ENCODE measurements at places on chromosomes 7 and 10.

DNA sequence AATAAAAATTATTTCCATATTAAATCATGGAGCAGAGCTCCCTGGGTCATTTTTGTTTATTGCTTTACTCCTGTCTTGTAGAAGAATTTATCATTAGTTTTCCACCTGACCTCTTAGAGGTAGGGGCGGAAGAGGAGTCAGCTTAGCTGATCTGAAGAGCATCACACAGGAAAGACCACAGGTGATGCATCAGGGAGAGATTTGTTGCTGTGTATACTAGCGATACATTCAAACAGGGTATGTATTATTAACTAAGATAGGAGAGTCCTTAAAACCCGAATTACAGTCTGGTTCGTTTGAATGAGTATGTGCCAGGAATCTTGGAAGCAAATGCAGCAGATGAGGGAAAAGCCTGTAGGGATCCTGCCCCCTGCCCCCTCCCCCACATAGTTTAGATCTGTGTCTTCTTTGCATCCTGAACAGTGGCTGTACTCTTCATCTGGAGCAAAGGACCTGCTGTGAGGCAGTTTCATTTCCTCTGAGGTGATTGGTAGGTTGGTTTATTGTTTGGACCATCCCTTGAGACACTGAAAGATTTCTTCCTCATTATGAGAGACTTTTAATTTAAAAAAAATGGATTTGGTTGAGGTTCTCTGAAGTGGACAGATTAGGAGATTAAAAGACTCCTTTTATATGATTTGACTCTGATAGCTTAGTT is 177.0 kb downstream of the SND1 start:
- DNase-seq = no peak

DNA sequence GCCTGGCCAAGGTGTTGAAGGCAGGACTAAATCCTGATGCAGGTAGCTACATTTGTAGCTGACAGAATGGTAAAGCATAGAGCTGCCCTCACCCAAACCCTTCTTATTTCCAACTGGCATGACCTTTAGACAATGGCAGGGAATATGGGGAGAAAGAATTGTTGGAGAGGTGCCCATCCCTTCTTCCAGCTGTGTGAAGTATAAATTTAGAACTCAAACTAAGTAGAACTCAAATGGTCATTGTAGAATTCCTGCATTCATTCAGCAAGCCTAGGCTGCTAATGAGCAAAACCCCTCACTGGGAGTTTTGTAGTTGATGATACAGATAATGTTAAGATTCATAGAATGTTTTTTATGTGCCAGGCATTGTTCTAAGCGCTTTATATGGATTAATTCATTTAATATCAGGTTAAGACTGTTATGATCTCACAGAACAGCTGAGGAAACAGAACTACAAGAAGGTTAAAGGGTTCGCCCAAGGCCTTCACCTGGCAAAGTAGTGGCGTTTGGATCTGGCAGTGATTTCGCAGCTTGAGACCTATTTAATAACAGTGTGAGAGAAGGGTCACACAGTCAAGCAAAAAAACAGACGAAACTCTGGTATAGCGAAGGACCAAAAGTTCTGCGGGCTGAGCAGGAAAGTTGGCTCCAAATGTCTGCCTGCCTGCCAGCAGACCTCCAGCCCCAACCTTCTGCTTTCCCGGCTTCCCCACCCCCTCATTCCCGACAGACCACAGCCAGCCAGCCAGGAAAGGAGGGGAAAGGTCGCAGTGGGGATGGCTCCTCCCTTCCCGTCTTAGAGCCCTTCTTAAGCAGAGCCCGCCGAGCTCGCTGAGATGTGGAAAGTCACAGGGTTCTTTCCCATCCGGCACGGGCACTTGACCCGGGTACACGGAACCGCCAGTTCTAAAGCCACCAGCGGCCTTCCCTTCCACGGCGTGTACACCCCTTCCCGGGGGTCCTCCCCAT is 1.6 kb upstream of the HILPDA start:
- peak; percentile 67 for DNase-seq

GRCh38 chr10:132560241-132560731 is 22.7 kb downstream of the INPP5A start:
- DNase-seq = no peak

DNA sequence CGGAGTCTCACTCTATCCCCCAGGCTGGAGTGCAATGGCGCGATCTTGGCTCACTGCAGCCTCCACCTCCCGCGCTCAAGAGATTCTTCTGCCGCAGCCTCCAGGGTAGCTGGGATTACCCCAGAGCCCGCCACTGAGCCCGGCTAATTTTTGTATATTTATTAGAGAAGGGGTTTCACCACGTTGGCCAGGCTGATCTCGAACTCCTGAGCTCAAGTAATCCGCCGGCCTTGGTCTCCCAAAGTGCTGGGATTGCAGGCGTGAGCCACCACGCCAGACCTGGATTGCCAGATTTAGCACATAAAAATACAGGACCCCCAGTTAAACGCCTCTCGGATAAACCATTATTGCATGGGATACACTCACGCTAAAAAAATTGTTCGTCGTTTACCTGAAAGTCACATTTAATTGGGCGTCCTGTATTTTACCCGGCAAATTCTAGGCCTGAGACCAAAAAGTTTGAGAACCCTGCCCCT is 375 bp upstream of the GATAD1 start:
- no peak for DNase-seq

DNA sequence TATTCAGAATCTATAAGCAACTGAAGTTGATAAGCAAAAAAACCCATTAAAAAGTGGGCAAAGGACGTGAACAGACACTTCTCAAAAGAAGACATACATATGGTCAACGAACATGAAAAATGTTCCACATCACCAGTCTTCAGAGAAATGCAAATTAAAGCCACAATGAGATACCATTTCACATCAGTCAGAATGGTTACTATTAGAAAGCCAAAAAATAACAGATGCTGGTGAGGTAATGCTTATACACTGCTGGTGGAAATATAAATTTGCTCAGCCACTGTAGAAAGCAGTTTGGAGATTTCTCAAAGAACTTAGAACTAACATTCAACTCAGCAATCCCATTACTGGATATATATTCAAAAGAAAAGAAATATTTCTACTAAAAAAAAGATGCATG is 332.8 kb upstream of the PLXDC2 start:
- DNase-seq = no peak

DNA sequence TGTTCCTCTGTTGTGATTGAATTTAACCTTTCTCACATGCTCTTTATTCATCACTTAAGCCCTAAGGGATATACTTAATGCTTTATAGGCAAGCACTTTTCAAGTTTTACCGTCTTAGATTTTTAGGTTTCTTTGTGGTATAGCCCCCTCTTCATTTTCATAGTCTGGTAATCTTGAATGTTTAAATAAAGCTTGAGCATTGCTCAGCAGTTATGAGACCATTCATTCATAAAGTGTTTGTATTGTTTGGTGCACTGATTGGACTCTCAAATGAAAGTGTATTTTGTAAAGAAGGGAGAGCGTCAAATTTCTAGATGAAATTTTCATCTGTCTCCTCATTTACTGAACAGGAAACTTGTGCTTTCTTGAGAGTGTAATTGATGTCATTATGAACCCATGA is 25.2 kb downstream of the TASOR2 start:
- DNase-seq = no peak

DNA sequence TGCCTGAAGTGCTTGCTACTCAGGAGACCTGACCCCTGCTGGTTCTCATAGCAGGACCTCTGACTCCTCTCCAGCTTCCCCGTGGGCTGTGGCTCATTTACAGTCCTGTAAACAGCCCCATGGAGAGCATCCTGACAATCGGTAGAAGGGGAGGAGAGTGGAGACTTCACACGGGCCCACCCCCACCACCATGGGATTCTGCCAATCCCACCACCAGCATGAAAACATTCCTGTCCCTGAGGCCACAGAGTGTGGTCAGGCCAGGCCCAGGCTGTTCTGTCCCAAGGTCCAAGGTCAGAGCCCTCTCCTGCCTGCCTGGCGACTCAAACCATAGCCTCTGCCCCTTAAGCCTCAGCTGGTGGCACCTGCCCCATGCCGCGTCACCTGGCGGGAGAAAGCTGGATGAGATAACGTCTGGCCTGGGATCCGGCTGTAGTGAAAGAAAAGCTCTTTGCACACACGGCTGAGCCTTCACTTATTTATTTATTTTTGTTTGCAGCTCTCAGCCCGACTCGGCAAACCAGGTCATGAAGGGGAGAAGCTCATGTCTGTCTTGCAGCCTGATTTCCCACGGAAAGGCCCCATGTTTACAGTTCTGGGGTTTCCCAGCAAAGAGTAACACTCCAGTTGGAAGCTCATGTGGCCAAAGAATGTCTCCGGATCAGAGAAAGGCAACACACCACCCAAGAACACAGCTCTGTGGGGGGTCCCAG is 293.6 kb upstream of the ZMIZ1 start:
- peak; percentile 31 for DNase-seq

DNA sequence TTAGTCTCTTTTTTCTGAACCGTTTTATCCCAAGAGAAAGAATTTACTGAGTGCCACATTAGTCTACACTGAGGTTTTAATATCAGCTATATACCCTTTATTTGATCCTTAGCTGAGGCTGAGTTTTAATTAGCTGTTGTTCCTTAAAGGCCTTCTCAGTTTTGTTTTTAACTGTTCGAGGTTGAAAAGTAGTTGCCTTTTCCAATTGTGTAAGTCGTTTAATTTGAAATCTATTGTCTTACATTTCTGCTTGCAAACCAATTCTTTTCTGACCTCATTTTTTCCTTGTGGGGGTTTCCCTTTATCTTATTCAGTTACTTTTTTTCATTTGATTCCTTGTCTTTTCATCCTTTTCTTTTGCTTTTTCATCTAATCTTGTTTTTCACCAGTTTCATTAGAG is 30.8 kb downstream of the UMAD1 start:
- no peak for DNase-seq

GRCh38 chr10:132848291-132848701 is 62.3 kb upstream of the NKX6-2 start:
- DNase-seq = peak; percentile 38

DNA sequence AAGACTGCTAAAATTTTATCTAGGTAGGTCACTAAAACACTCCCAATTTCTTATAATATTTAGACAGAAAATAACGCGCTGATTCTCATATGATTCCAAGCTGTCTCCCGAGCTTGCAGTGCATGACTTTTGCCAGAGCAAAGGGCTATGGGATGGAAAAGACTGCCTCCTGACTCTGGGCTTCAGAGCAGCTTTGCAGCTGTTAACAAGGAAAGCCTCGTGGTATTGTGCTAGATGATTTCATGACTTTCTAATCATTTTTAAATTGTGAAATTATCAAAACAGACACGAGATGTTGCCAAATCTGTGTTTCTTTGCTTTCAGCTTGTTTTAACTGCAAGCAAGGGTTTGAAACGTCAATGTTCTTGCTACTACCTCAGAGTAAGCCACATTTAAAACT is 238.3 kb downstream of the AGMO start:
- DNase-seq = no peak

DNA sequence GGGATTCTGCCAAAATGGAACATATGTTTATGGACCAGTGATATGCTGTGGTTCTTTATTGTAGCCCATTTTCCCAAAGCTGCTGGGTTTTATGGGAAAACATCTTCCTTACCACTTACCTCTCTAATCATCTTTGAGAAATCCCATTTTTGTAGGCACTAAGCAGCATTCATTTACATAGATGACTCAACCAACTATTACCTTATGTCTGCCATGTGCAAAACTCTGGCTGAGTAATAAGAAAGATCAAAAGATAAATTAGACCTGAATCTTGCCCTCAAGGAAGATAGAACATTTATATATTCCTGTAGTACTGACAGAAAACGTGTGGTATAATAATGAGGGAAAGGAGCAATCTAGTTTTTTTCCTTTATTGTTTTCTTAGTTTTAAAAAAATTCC is 24.3 kb downstream of the CBLL1 start:
- DNase-seq = no peak

DNA sequence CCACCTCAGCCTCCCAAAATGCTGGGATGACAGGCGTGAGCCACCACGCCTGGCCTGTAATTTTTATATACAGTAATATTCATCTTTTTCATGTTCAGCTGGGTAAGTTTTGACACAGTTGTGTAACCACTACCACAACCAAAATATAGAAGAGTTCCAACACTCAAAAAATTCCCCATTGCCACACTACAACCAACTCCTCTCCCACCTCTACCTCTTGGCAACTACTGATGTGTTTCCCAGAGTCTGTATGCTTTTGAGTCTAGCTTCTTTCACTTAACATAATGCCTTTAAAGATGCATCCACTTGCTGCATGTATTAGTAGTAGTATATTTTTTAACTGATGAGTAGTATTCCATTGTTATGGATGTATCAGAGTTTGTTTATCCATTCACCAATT is 90.7 kb downstream of the SRPK2 start:
- no peak for DNase-seq

GRCh38 chr7:156257904-156258303 is 382.7 kb upstream of the RNF32 start:
- DNase-seq = no peak

DNA sequence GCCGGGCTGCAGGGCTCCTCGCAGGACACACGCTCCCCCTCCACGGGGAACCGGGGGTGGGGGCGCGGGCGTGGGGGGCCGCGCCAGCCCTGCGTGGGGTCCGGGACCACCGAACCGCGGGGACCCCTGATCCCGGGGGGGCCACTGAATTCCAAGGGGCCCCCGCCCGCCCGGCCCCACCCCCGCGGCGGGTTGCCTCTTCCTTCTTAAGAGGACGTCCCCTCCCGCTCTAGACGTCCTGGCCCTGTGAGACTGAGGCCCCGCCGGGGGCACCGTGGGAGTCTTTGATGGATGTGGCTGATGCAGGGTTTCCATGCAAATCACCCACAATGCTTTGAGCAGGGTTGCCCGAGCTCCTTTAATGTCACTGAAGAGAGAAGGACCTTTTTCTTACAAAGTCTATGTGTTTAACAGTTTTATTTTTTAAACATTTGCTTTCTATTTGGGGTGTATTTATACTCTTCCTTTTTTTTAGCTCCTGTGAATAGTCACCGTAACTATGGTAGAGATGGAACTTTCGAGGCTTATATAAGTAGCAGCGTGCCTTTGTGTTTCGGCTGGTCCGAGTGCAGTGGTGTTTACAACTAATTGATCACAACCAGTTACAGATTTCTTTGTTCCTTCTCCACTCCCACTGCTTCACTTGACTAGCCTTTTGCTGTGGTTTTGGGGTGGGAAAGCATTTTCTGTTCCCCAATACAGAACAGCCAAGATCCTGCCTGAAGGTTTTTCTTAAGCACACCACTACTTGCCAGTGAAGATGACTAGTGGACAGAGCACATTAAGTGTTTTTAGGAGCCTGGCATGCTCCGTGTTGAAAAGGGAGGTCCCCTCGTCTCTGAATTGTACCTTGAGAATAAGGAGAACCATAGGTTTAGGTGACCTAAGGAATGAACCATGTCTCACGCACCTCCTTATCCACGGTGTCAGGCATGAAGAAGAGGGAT is 44.8 kb downstream of the PDIA4 start:
- DNase-seq = peak; percentile 56

DNA sequence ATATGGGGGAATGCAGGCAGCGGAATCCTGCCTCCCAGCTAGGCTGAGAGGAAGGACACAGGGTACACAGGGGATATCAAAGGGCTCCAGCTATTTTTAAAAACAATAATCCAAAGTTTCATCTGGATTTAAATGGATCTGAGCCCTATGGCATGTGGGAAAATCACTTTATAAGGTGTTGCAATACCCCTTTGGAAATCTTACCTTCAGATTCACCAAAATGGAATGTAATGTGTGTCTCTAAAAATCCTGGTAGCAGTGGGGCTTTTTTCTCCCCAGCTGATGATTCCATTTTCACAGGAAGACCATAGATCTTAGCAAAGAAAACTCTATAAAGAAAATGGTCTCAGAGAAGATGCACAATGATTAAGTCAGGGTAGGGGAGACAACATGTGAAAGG is 722.2 kb downstream of the PARD3 start:
- DNase-seq = no peak

- DNase-seq = no peak
Measured at GRCh38 chr7:15652776-15653290, 33.6 kb downstream of the MEOX2 start.

GRCh38 chr10:103451091-103451813 is 918 bp downstream of the CALHM2 start:
- peak; percentile 17 for DNase-seq
